ENCODE measurements at places on chromosomes 4 and X.
A peak's percentile ranks its signal among the peaks of the same experiment; 100 is the strongest.

GRCh38 chr4:145828802-145829485 lies 109.7 kb downstream of the ZNF827 start:
- DNase-seq = peak; percentile 58

GRCh38 chrX:16202943-16203342 lies 35.7 kb downstream of the MAGEB17 start:
- DNase-seq = no peak

- DNase-seq = no peak
Observed at GRCh38 chr4:3834663-3835521, 68.7 kb downstream of the ADRA2C start.

DNA sequence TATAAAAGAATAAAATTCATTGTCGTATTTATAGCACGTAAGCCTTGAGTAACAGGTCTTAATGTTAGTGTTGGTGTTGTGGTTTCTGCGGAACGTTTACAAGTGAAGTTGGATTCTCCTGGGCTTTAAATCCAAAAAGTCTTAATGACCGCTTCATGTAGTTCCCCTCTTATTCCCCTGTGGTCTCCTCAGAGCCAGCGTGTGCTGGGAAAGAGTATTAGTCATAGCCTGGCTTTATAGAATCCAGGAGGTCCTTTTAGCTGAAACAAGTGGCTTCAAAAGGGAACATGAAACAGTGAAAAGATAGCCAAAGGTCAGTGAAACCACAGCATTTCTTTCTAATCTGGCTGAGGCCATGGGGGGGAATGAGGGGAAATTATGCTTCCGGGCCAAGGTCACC lies 79.1 kb downstream of the CLCN4 start:
- no peak for DNase-seq

Measured in GM13977 (cell line).